ENCODE measurements at places on chromosomes 1 and 21.

- no peak for DNase-seq
These were observed 55.9 kb downstream of the MRPS6 start for GRCh38 chr21:34129039-34129891.

DNA sequence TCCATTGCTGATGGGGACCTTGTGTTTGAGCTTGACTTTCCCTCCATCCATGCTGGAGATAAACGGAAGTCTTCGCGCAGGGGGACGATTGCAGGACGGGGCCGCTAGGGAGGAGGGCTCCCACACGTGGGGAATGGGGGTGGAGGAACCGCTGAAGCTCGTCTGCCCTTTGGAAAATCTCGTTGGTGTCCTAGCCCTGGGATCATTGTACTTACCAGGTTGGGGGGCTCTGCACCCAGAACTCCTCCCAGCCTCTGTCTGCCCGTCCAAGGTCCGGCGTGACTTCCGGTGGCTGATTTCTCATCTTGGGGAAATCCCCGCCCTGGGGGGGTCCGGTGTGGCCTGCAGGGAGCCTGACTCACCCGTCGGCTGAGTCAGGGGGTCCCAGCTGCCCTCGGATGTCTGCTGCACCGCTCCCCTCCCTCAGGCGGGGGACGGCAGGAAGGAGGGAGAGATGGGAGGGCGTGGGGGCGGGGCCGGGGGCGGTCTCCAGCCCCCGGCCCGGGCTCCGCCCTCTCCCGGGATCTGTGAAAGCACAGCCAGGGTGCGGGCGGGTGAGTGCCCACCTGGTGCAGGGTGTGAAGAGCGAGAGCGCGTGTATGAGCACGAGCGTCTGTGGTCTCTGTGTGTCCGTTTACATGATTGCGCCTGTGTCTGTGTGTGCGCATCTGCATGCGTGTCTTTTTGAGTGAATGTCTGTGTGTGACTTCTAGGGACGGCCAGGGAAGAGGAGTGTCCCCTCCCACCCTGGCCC lies 35.8 kb downstream of the PIK3CD start:
- DNase-seq: peak; percentile 73

GRCh38 chr21:31184459-31184858 lies 146.2 kb upstream of the KRTAP19-8 start:
- no peak for DNase-seq

DNA sequence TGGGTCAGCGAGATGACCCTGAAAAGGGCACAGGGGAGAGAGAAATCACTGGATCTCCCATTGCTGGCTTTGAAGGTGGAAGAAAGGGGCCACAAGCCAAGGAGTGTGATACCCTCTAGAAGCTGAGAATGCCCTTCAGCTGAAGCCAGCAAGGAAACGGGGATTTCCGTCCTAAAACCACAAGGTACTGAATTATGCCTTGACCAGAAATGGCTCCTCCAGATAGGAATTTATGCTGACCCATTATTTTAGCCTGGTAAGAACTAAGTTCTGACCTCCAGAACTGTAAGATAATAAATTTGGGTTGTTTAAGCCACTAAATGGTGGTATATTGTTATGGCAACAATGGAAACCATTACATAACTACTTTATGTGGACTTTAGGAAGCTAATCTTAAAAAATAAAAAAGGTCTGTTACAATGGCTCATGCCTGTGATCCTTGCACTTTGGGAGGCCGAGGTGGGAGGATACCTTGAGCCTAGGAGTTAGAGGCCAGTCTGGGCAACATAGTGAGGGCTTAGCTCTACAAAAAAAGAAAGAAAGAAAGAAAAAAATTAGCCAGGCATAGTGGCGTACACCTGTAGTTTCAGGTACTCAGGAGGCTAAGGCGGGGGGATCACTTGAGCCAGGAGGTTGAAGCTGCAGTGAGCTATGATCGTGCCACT lies 3.6 kb upstream of the H6PD start:
- no peak for DNase-seq

DNA sequence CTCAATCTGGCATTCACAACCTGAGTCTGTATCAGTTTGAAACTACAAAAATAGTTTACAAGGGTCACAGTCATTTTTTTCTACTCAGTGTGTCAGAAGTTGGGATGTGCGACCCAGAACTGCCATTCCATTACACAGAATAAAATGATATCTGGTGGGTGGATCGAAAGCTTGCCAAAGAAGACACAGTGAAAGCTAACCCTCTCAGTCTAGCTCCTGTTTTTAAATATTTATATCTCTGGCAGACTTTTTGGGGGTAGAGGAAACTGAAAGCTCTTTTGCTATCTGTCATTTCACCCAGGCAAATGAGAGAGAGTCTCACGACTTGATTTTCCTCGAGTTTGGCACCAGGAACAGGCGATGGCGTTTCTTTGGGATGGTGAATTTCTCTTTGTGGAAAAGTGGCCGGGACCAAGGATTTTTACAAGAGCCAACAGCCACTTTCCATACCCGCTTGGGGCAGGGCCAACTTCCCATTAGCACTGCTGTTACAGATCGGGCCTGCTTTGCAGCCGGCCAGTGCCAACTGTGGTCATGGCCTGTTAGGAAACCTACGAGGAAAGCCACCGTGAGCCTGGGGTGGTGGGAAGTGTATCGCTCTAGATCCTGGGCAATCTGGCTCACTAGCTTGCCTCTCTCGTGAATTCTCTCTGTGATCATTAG lies 185.5 kb upstream of the NFIA start:
- no peak for DNase-seq

- peak; percentile 52 for DNase-seq
These were observed 66.1 kb downstream of the ADARB1 start for GRCh38 chr21:45140346-45140940.

DNA sequence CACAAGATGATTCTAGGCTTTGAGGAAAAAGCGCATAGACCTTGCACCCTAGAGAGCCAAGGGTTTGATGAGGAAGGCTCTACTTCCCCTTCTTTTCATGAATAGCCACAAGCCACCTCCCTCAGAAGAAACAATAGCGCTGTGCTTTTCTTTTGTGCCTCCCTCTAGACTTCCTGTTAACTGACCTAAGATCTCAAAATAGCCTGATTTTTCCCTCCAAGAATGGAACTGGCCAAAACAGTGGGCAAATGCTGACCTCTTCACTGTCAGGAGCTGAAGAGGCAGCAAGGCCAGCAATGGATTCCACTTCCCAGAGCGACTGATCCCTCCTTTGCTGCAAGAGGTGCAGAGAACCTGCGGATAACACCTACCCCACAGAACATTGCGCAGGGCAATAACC lies 362.8 kb downstream of the KCNH1 start:
- no peak for DNase-seq

DNA sequence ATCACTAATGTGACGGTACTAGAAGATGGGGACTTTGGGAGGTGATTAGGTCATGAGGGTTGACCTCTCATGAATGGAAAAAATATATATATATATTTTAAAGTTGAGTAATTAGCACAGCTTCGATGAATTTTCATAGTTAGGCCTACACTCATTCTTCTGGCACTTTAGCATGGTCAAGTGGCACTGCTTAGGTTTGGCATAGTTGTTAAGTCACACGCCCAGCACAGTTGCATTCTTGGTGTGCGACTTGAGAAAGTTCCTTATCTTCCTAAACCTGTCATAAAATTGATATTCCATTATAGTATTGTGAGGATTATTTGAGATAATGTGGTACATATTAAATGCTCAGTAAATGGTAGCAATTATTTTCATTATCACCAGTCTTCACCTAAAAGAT lies 47.7 kb downstream of the MAN1A2 start:
- no peak for DNase-seq

GRCh38 chr21:45799765-45800338 lies 156.3 kb downstream of the PCBP3 start:
- DNase-seq: no peak

DNA sequence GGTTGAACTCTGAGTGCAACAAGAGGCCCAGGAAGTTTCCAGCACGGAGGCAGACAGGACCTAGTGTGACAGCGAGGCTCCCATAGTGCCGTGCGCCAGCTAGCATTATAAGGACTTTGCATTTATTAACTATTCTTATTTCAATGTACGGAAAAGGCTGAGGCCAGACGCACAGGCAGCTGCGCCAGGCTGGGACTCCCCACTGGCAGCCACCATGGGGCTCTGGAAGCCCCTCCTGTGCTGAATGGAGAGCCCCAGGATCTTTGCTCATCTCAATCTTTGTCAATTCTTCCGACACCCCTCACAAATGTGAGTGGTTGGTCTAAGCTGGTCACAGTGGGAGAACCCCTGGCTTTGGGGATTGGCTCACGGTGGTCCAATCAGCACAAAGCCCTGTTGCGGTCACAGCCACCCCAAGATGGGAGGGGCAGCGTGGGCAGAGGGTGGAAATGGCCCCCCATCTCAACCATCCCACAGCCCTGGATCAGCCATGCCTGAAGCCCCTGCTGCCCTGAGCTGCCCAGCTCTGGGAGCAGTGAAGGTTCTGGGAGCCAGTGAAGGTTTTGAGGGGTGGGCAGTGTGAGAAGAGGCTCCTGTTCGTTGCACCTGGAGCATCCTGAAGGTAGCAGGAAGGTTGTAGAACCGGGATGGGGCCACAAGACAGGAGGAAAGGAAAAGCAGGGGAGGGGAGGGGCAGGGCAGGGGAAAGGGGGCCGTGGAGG lies 59.5 kb upstream of the ADARB1 start:
- DNase-seq: no peak

GRCh38 chr1:6450943-6451373 lies 15.0 kb downstream of the TNFRSF25 start:
- DNase-seq: no peak

DNA sequence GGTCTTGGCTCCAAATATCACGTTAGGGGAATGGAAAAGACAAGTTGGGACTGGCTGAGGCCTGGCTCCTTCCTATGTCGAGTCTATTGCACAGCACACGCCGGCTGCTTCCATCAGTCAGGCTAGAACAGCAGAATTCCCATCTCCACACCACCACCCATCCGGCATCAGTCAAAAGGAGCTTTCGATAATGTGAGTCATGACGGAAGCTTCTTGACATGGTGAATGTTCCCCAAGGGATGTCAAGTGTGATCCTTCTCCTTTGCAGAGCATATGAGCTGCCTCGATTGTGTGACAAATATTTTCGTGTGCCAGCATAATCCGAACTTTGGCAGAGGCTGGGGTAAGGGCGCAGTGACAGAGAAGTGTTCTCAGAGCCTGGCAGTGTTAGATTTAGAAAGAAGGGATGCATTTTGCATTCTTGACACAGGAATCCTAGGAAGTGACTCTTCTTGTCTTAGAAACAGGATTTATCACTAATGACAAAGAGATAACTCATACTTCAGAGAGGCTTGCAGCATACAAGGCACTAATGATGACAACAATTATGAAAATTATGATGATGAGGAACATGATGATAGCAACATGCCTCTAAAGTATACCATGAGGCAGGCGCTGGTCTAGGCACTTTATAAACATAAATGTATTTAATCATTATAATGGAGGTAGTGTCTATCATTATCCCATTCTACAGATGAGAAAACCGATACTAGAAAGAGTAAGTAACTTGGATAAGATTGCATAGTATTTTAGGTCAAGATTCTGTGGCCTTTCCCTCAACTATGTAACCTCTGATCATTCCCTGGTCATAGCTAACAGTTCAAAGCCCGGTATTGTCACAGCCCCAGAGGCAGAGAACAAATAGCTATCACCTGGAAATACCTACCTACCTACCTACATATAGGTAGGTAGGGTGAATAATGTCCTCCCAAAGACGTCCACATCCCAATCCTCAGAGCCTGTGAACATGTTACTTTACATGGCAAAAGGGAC lies 135.0 kb downstream of the KCNJ6 start:
- no peak for DNase-seq

GRCh38 chr1:2382621-2383361 lies 8.6 kb downstream of the MORN1 start:
- peak; percentile 14 for DNase-seq

DNA sequence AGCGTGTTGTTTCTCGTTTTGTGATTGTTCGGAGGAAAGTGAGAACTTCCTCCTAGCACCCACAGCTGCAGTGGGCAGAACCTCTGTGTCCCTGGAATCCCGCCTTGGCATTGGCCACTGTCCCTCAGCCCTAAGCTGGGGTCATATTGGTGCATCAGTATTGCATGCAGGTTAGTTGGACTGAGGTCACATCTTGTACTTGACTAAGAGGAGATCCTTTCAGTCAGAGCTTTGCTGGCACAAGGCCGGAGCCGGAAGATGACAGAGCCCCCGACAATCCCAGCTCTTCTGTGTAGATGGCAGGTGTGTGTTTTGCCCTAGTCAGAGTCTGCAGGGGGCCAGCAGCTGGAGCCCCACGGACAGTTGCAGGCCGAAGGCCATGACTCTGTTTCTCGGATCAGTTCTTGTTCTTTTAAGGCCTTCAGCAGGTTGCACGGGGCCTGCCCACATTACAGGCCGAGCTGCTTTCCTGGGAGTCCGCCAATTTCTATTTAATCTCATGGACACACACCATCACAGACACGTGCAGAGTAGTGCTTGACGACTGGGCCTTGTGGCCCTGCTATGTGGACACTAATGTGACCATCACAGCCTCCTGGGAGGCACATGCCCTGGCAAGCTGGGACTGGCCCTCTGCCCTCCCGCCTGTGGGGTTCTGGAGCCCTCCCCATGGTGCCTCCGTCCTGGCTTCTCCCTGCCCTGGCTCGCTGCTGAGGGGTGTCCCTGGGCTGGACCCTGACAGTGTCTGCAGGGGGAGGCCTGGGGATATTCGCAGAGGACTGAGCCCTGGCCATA lies 14.9 kb downstream of the SNAP47 start:
- DNase-seq: no peak

- DNase-seq: peak; percentile 32
These were observed 82.2 kb upstream of the BMP8A start for GRCh38 chr1:39409055-39409816.

GRCh38 chr1:210684466-210685294 lies 356.0 kb downstream of the HHAT start:
- DNase-seq: no peak

GRCh38 chr1:203678943-203679661 lies 52.5 kb downstream of the ATP2B4 start:
- no peak for DNase-seq

- DNase-seq: no peak
These were observed 20.9 kb upstream of the AGL start for GRCh38 chr1:99829269-99829668.

GRCh38 chr1:59446257-59446901 lies 149.5 kb downstream of the FGGY start:
- no peak for DNase-seq

- no peak for DNase-seq
These were observed 192.7 kb downstream of the VPS13D start for GRCh38 chr1:12422488-12422887.

DNA sequence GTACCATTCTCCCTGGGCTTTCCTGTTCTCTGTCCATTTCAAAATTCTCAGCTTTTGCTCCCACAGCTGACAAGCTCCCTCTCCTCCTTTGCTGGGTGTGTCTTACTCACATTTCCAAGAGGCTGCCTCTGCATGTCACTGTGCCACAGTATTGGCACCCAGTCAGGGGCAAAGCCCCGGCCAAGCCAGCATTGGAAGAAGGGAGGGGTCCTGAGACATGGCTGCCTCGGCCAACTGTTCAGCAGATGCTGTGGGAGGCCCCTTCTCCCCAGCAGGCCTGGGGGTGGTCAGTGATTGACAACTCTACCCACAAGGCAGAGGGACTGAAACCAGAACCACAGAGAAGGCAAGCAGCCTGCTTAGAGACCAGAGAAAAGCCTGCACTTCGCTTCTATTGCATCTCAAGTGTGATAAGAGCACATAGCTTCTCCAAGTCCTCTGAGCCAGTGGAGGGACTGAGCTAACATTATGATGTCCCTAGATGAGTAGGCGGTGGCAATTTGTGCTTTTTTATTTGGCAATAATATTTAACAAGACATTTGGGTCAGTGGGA lies 294.1 kb downstream of the SIPA1L2 start:
- no peak for DNase-seq

Data from NCI-H146 (cell line).